ENCODE measurements at places on chromosomes 7 and 10.

- peak; percentile 6 for DNase-seq
These were observed 154.8 kb upstream of the PRSS58 start for GRCh38 chr7:142412551-142413193.

GRCh38 chr10:71234970-71235685 lies 22.8 kb downstream of the UNC5B start:
- DNase-seq = no peak

GRCh38 chr10:71087622-71088021 lies 124.7 kb upstream of the UNC5B start:
- no peak for DNase-seq

GRCh38 chr10:13813550-13813949 lies 226.8 kb downstream of the PRPF18 start:
- DNase-seq = no peak

GRCh38 chr7:22667562-22668239 lies 59.3 kb upstream of the IL6 start:
- no peak for DNase-seq

- DNase-seq = no peak
These were observed 111.1 kb upstream of the AFAP1L2 start for GRCh38 chr10:114515298-114515914.

GRCh38 chr7:154794147-154794780 lies 208.7 kb downstream of the PAXIP1 start:
- DNase-seq = no peak

DNA sequence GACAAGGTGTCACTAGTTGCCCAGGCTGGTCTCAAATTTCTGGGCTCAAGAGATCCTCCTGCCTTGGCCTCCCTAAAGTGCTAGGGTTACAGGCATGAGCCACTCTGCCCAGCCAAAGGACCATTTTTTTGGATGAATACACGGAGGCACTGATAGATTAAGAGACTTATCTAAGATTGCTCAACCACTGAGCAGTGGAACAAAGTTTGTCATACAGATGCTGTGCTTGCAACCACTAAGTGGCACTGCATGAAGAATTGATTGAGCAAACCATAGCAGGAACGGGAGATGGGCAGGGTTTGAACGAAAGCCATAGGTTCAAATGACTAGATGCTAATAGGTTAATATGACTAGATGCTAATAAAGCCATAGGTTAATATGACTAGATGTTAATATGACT lies 61.1 kb downstream of the EBLN1 start:
- DNase-seq = no peak

DNA sequence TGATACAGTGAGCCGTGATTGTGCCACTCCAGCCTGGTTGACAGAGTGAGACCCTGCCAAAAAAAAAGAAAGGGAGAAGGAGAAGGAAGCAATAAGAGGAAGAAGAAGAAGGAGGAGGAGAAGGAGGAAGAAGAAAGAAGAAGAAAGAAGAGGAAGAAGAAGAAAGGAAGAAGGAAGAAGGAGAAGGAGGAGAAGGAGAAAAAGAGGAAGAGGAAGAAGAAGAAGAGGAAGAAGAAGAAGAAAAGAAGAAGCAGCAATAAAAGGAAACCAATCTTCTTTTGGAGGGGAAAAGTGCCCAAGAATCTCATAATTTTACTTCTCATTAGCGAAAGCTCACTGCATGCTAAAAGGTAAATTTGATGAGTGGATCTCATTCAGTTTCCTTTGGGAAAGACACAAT lies 85.7 kb upstream of the GLCCI1 start:
- no peak for DNase-seq

DNA sequence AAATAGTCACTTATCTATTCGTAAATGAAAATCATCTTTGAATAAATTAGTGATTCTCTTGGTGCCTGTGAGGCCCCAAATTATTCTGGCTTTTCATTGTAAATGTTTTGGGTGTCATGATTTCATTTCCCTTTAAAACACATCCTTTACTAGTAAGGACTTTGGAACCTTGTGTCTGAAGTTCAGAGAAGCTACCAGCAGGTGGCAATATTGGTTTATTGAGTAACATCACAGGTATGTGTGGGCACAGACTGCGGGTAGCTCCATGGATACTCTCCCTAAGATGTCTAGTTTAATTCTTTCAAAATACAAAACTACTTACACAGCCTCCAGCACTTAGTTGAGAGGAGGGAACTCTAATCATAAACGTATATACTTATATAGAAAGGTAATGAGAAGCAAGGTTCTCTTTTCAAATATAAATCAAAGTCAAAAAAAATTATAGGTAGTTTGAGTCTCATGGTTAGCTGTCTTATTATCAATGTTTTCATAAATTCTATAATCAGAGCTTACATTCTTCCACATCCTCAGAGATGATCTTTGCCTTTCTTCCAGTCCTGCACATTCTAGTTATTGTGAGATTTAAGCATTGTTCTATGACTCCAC lies 449.6 kb downstream of the GRM8 start:
- no peak for DNase-seq

GRCh38 chr10:87991946-87992345 lies 128.5 kb downstream of the PTEN start:
- DNase-seq = no peak

GRCh38 chr7:4136501-4137110 lies 545.5 kb upstream of the FOXK1 start:
- no peak for DNase-seq

- DNase-seq = no peak
These were observed 178.8 kb downstream of the LRMDA start for GRCh38 chr10:75610183-75610582.

DNA sequence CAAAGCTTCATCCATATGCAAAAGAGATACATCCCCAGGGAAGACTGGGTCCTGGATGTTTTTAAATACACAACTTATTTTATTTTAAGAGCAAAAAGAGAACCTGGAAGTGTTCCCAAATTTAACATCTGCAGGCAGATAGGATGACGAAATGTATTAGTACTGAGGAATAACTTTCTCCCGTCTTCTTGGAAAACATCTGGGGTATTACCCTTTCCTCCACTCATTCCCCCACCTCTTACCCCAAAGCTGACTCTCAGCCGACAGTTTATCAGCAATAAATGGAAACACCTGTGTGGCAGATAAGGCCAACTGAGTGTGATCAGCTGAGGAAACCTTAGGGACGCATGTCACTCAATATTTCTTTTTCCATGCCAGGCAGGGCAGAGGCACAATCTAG lies 435.6 kb upstream of the NPVF start:
- no peak for DNase-seq

DNA sequence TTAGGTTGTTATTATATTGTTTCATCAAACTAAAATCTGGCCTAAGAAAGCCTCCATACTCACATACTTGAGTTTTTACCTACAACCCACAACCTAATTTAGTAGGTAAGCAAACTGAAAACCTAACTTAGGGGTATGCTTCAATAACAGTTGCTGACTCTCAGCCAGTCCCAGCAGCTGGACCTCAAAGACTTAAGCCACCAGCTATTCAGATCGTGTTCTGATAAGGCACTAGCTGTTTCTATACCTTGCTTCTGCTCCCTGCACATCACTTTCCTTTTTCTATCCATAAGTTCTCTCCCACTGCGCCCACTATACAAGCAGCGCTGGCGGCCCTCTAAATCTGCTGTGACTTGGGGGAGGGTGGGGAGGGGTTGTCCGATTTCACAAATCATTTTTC lies 42.3 kb downstream of the SUGCT start:
- no peak for DNase-seq

- DNase-seq = no peak
These were observed 104.7 kb upstream of the ARMC3 start for GRCh38 chr10:22823109-22823508.

All from stimulated activated CD4-positive, alpha-beta T cell treated with anti-CD3 and anti-CD28 coated beads, TNF-alpha, amount 100 ng/mL, for 4 hours (primary cell).